ENCODE measurements at places on chromosomes 4 and X. TPM values are rescaled to one million over a fixed set of nuclear protein-coding genes. Genes with fewer than 3 reads are reported as not detected.

Gene MAOA
- 19.4 TPM for polyA plus RNA-seq

Gene RHOXF2
- polyA plus RNA-seq: 0.12 TPM

Gene RPGR
- 27.2 TPM for polyA plus RNA-seq

Gene MSL3
- polyA plus RNA-seq: 51.5 TPM

- DNase-seq: no peak
These were observed 841 bp downstream of the HTRA3 start for GRCh38 chr4:8270418-8270771.

- no peak for DNase-seq
These were observed 633.9 kb upstream of the CPEB2 start for GRCh38 chr4:14368391-14368790.

DNA sequence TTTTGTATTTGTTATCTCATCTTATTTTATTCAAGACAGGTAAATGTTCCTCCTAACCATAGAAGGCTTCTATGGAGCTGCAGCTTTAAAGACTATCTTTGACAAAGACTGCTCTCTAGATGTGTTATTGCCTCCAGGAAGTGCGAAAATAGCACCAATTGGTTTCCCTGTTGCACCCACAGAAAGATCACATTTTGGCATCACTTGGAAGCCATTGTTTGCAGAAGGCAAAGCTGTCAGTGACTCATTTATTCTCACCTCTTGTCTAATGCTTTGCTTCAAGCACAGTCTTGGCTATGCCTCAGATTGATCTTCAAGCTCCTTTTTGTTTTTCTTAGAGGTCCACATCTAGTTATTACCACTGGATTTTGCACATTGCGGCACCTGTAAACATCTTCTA, 150.3 kb downstream of the PCDH7 start:
- DNase-seq: no peak

DNA sequence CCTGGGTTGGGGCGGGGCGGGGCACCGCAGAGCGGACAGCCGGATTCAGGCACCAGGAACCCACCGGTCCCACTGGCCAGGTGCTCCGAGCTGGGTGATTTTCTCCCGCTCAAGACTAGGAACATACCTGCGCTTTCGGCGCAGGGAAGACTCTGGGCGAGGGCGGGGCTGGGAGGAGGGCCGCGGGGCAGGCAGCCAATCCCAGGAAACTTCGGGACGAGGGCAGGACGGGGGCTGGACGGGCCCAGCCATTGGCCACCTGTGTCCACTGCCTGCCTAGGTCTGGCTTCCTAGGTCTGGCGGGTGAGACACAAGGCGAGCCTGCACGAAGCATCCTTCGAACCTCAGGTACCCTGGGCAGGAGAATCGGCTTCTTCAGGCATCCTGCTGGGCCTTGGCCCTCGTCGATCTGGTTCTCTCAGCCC, 274 bp upstream of the ERVMER34-1 start:
- peak; percentile 55 for DNase-seq

DNA sequence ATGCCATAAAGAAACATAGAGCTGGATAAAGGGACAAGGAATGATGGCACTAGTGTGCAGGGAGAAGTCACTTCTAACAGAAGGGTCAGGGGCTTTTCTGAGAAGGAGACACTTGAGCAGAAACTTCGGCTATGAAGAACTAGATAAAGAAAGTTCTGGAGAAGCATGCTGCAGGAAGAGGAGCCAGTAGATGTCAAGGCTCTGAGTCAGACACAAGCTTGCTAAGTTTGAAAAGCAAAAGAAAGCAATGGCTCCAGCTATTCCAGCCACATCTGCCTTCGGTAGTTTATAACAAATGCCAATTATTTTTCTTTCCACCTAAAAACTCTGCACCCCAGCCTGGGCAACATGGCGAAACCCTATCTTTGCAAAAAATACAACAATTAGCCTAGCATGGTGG, 7.5 kb downstream of the NUDT6 start:
- no peak for DNase-seq

- no peak for DNase-seq
These were observed 57.3 kb downstream of the HPGD start for GRCh38 chr4:174464949-174465348.

Data from left kidney (tissue), 8 donors.